ENCODE measurements at places on chromosomes 2 and 18.

DNA sequence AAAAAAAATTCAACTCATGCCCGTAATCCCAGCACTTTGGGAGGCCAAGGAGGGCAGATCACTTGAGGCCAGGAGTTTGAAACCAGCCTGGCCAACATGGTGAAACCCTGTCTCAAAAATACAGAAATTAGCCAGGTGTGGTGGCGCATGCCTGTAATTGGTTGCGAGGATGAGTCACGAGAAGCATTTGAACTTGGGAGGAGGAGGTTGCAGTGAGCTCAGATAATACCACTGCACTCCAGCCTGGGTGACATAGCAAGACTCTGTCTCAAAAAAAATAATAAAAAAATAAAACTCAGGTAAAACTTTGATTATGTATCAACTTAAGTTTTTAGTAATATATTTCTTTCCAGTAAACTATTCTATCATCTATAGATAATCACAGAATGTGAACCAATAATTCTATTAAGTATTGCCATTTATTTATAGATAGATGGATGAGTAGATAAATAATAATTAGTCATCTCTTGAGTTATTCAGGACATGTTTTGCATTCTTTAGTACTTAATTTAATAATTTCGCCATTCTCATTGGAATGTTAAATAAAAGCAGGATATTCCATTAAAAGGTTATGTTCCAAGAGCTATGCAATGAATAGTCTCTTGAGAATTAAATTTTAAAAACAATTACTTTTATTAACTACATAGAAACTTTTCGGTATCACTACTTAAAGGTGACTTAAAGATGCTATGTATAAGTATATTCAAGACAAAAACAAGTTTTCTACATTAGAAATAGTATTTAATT is 48.7 kb downstream of the WDPCP start:
- no peak for DNase-seq

DNA sequence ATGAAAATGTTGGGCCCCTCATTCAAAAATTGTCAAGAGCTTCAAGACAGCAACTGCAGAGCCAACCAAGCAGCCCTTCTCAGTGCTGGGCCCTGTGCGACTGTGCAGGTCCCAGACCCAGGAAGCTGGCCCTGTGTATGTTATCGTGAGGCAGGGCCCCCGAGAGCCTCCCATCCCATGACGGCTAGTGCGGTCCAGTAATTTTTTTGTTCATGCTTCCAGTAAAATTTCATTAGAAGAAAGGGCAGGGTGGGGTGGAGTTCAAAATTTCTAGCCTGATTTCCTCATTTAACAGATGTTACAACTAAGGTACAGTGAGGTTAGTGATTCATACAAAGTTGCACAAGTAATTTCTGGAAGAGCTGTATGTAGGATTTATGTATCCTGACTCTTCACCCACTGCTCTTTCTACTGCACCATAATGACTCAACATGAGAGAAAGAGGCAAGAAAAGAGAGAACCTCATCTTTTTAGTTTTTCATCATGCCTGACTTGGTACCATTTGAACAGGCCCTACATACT is 105.5 kb downstream of the ZEB2 start:
- no peak for DNase-seq

- DNase-seq: peak; percentile 14
Measured at GRCh38 chr2:8682719-8683667, 1.1 kb downstream of the ID2 start.

GRCh38 chr2:64344999-64345576 is 108.9 kb upstream of the LGALSL start:
- DNase-seq: no peak

GRCh38 chr2:118237451-118237850 is 149.2 kb downstream of the INSIG2 start:
- no peak for DNase-seq

GRCh38 chr2:118774458-118775133 is 72.9 kb downstream of the EN1 start:
- no peak for DNase-seq

DNA sequence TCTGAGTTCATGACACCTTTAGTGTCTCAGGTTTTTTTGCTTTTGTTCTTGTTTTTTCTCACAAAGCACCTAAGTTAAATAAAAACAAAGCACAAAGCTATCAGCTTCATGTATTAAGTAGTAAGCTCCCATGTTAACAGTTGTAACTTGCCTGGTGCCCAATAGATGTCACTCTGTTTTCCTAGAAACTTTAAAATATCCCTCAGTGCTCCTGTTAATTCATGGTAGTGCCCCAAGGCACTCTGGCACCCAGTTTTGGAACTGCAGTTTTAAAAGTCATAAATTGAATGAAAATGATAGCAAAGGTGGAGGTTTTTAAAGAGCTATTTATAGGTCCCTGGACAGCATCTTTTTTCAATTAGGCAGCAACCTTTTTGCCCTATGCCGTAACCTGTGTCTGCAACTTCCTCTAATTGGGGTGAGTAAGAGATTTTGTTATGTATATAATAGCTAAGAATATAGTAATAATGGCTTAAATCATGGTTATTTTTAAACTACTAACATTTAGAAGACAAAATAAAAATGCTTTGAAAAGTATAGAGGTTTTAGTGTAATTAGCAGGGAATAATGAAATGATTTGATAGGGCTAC is 555.0 kb upstream of the TMEFF2 start:
- no peak for DNase-seq

GRCh38 chr2:123913143-123913735 is 111.8 kb upstream of the CNTNAP5 start:
- no peak for DNase-seq

- DNase-seq: no peak
Measured at GRCh38 chr2:70116936-70117552, 29.8 kb downstream of the PCBP1 start.

DNA sequence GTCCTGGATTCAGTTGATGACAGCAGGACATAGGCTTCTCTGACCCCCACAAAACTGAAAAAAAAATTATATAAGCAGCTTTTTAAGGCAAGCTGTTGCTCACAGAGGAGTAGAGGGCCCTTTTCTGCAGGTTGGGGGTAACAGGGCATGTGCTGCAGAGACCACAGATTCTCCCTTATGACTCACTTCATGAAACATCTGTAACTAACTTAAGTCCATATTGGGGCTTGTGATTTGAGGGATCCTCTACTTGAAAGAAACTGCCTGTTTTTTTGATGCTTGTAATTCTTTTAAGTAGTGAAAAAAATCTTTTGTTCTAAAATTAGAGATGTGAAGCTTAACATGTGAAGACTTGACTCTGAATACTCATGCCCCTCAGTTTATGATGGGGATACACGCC is 33.4 kb downstream of the XRCC5 start:
- DNase-seq: no peak

GRCh38 chr2:229431327-229431954 is 160.4 kb upstream of the PID1 start:
- DNase-seq: peak; percentile 9

GRCh38 chr2:99710721-99711120 is 220.9 kb upstream of the REV1 start:
- DNase-seq: no peak

DNA sequence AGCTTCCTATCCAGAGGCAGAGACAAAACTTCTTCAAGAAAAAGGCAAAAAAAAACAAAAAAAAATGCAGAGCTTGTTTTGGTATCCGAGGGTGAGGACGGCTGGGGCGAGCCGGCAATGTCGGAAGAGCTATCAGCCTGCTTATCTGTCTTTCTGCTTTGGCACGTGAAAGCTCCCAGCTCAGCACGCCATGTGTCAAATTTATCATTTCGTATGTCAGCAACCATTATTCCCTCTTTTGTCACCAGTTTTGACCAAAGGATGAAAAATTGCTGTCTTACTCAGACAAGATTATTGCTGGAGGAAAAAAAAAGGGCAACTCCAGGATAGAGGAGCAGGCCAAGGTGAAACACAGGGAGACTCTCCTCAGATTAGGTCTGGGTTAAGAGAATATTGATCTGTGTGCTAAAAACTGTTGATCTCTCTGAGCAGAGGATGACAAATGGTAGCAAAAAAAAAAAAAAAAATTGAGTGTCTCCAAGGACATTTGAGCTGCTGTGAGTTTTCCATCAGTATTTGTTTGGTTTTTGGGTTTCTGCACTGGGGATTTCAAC is 532.0 kb upstream of the POU3F3 start:
- DNase-seq: no peak

- no peak for DNase-seq
Measured at GRCh38 chr2:168964251-168964807, 63.2 kb downstream of the G6PC2 start.

GRCh38 chr2:13682540-13683272 is 949.8 kb upstream of the LRATD1 start:
- no peak for DNase-seq

GRCh38 chr2:2623939-2624338 is 292.9 kb upstream of the MYT1L start:
- peak; percentile 21 for DNase-seq

- no peak for DNase-seq
Measured at GRCh38 chr2:113406114-113406513, 31.4 kb upstream of the ZNG1B start.

- DNase-seq: no peak
Measured at GRCh38 chr2:155054712-155055111, 356.2 kb downstream of the KCNJ3 start.

GRCh38 chr2:222568865-222569264 is 87.0 kb downstream of the FARSB start:
- DNase-seq: peak; percentile 49

- no peak for DNase-seq
Measured at GRCh38 chr2:67666386-67667053, 269.4 kb downstream of the ETAA1 start.

GRCh38 chr2:133421516-133422324 is 146.5 kb downstream of the NCKAP5 start:
- no peak for DNase-seq

GRCh38 chr18:73690222-73690621 is 457.4 kb downstream of the FBXO15 start:
- DNase-seq: no peak

DNA sequence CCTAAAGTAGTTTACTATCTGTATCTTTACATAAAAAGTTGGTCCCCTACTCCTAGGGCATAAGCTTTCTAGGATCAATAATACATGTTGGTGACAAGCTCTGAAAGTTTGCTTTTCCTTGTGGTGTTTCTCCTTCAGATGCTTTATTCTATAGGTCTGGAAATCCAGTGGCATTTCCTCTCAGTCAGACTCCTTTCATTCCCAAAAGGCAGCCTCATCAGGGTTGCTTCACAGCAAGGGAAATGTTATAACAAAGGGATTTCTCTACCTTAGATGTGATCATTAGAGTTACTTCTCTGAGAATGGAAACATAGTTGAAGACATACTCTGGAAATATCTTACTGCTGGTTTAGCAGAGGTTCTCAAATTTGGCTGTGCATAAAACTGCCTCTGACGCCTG is 1072.4 kb upstream of the ZEB2 start:
- DNase-seq: no peak

Data from DMS79 (cell line).